ENCODE measurements at places on chromosomes 5 and 9.

DNA sequence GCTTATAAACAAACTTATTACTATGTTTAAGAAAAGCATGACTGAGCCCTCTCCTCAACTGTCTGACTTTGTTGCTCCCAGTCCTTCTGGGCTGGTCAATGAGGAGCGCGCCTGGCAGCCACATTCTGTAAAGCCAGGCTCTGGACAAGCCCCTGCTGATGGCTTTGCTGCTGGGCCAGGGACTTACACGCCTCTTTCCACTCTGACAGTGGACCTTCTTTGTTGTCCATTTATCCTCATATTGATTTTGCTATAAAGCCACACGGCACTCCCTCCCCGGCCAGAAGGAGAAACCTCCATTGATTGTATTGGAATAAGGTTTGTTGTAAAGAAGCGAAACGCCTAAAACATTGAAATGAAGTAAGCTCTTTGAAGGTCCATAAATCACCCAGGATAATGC, 50.6 kb downstream of the C5orf15 start:
- no peak for DNase-seq

DNA sequence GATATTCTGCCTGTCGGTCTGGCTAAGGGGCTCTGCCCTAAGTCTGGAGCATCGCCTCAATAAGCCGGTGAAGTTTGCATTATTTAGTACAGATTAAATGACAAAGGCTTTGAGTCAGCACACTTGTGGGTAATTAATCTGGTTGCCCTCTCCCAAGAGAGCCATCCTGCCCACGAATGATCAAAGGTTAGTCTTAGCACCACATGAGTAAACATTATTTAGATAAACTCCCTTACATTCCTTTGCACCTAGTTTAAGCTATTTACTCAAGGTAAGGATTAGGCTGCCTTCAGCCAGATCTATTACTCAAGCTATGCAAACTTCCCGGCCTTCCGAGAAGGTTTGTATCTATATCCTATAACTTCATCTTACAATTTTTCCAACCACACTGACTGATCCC, 572.1 kb downstream of the CHSY3 start:
- DNase-seq = no peak

DNA sequence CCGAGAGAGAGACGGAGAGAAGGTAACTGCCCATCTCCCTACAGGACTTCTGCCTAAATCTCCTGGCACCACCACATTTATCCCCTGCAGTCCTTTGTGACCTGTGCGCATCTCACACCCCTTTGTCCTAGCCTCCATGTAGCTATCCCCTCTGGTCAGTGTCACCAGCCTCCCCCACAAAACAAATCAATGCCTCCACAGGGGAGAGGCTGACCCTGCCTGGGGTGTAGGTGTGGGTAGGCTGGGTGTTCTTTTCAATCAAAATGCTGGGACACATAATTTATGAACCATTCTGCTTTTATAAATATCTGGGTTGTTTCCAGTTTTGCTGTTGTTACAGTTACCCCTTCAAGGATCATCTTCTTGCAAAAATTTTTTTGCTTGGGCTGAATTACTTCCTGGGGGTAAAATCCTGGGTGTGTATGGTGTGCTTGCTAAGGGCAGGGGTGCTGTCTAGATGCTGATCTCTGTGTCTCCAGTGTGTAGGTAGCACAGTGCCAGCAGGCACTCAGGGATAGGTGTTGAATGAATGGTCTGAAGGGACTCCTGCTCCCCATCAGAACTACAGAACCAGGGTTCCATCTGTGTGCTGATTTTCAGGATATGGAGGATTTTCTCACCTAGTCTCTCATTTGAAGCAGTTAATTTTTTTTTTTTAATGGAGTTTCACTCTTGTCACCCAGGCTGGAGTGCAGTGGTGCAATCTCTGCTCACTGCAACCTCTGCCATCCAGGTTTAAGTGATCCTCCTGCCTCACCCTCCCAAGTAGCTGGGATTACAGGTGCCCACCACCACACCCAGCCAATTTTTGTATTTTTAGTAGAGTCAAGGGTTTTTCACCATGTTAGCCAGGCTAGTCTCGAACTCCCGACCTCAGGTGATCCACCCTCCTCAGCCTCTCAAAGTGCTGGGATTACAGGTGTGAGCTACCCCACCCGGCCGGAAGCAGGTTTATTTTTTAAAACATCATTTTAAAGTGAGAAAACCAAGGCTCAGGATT, at the start of gene GARIN3:
GARIN3 (minus strand) TSS at position 51 of the 1,000 bp plus-strand sequence. CDS start 96 bp downstream, outside the sequence.
- no peak for DNase-seq

DNA sequence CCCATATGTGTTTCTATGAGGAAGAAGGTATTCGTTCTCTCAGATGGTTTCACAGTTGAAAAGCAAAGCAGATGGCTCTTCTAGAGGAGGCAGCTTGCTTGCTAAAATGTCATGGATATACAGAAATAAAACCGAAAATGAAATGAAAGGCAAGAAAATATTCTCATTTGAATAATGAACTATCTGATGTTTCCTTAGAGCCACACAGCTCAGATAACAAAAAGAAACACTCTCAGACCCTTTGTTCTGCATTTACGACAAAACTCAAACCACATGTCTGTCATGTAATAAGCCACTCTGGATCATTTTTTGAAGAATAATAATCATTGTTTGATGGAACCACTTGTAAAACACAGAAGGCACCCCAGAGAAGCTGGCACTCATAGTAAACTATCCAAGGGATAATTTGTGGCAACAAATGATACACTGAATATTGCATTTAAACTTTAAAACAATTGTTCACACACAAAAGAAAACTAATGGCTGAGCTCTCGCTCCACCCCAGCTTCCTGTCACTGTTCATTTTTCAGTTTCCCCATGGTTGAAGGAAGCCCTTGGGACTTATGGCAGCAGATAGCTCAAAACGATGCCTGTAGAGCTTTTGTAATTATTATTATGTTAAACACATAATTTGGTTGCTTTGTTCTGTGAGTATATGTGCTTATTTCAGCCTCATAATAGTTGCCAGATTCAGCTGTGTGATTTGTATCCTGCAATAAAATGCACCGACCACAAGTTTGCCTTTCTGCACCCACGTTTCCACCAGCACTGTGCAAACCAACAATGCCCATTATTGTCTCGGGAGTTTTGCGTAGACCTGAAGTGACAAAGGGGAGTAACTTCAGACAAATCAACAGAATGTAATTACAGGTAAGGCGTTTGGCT, 256.0 kb downstream of the TMEM167A start:
- DNase-seq = peak; percentile 27

- no peak for DNase-seq
Measured at GRCh38 chr9:107731115-107731762, 241.7 kb upstream of the KLF4 start.

DNA sequence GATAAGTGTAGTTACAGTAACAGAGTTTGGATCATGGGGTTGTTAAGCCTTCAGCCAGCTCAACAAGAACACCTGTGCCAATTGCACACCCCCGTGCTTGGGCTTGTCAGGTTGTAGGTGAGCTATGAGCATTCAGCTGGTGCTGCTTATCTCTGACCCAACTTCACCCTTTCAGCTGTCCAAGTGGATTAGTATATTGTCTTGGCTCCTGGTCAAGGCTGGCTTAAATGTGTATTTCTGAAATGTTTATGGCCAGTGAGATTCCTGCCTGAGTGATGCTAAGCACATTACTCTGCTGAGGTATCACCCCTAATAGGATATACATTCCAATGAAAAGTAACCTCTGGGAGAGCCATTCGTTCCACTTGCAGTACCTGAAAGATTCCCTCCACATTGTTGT, 44.2 kb upstream of the LMNB1 start:
- no peak for DNase-seq

- DNase-seq = peak; percentile 26
Measured at GRCh38 chr5:59007460-59008063, 424.7 kb downstream of the RAB3C start.

GRCh38 chr5:14156650-14157492, 13.7 kb downstream of the TRIO start:
- DNase-seq = no peak

DNA sequence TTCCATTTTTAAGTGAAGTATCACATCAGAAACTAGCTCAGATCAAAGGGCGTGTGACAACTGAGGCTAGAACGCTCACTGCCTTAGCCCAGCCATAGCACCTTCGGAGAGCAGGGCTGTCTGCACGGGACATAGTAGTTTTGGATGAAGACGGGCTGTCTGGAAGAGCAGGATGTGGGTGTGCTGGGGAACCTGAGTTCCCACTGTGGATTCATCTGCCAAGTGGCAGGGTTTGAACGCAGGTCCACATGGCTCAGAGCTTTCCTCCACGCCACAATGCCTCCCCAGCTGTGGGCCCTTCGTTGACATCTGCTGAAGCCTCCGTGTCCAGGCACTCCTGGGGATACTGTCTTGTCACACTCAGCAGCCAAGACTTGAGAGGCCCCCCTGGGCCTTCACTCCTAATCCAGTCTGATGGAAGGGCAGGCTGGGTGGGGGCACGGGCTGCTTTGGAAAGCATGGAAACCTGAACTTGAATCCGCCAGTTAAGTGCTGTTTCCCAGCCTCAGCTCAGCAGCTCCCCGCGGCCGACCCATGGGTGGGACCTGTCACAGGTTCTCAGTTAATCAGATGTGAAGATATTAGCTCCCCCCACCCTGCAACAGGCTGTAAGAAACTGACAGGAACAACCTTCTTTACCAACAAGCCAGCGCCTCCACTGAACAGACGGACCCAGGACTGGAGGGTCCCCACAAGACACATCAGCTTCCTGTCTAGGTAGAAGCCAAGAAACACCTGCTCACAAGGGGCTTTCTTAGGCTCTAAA, 228.1 kb downstream of the FANCC start:
- DNase-seq = no peak

DNA sequence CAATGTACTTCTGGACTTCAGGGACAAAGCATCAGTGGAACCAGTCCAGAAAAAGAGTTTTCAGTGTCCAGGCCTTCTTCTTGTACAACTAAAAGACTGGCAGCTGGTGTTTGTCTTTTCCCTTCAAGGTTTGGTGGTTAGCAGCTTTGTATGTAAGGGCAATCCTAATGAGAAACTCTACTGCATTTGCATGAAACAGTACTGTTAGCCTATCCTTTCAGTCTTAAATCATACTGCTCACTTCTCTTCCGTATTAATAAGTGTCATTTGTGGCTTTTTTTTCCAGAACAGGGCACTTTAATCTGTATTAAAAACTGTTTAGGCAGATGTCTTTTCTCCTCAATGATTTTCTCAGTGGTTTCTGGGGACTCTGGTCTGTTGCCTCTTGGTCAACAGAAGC, 48.9 kb downstream of the FAM174A start:
- DNase-seq = no peak

All from Ammon's horn (tissue), 1 donor.